ENCODE measurements at places on chromosomes 5 and 9. TPM values are rescaled to one million over a fixed set of nuclear protein-coding genes. Genes with fewer than 3 reads are reported as not detected.

The SOHLH1 gene
- polyA plus RNA-seq, result not detected

The FRMPD1 gene
- polyA plus RNA-seq, result not detected

The BNC2 gene
- 9.6 TPM for polyA plus RNA-seq

The PTPRD gene
- 0.08 TPM for polyA plus RNA-seq

The RIOK2 gene
- 5.9 TPM for polyA plus RNA-seq

The CARD6 gene
- polyA plus RNA-seq, result 0.03 TPM
